GDM1 (cell line): ENCODE measurements at places on chromosomes 7 and 10.

- DNase-seq = no peak
Observed at GRCh38 chr7:66542528-66543269, 86.0 kb upstream of the KCTD7 start.

DNA sequence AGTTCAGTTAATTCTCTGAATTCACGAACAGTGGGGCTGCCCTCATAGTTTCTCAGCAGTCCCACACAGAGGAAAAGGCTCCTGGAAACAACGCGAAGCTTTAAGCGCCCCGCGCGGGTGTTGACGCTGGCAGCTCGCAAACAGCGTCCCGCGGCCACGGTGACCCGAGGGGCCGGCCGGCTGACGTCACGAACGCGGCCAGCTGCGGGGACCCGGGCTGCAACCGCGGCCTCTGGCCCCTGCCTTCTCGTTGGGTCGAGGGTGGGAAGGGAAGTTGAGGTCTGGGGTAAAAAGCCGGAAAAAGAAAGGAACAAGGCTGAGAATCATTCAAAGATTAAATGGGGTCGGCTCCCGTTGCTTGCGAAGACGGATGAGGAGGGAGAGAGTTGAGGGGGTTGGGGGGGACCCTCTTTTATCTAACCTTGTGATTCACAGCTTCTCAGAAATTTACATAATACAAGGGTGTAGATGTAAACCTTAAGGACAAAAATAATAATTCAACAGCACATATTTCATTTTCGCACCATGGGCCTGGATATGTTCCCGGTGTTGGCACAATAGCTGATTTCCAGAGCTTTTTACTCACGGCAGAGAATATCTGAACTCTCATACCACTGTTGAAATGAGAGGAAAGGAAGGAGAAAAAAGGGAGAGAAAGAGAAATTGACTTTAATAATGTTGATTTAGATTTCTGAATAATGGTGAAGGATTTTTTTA lies 7.3 kb upstream of the FEZF1 start:
- no peak for DNase-seq

- peak; percentile 4 for DNase-seq
Observed at GRCh38 chr7:141785706-141786552, 4.1 kb upstream of the TAS2R5 start.

DNA sequence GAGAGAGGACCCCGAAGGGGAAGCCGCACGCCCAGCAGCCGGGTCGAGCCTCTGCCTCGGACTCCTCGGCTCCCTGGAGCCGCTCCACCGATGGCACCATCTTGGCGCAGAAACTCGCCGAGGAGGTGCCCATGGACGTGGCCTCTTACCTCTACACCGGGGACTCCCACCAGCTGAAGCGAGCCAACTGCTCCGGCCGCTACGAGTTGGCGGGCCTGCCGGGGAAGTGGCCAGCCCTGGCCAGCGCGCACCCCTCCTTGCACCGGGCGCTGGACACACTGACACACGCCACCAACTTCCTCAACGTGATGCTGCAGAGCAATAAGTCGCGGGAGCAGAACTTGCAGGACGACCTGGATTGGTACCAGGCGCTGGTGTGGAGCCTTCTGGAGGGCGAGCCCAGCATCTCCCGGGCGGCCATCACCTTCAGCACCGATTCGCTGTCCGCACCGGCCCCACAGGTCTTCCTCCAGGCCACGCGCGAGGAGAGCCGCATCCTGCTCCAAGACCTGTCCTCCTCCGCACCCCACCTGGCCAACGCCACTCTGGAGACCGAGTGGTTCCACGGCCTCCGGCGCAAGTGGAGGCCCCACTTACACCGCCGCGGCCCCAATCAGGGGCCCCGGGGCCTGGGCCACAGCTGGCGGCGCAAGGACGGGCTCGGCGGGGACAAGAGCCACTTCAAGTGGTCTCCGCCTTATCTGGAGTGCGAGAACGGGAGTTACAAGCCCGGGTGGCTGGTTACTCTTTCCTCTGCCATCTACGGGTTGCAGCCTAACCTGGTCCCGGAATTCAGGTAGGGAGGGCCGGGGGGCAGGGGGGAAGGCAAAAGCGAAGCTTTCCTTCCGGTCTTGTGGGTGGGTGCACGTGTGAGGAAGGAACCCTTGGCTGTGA lies 973 bp downstream of the GPR158 start:
- DNase-seq = no peak

DNA sequence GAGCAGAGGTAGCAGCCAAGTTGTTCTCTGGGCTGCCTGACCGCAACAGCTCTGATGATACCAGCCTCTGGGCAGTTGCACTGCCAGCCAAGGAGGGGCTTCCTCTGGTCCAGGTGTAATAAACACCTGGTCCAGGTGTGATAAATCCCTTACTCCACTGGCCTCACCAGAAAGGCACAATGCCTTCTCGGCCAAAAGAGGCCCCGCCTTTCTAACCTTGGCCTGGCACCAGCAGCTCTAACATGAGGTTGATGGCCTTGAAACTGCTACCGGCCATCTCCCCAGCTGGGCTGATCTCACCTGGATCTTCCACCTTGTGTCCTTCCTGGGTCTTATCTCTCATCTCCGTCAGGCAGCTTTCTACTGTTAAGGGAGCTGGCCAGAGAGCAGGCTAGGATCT lies 45.5 kb upstream of the PDZD8 start:
- DNase-seq = no peak

- DNase-seq = no peak
Observed at GRCh38 chr10:48625826-48626134, 20.9 kb upstream of the ARHGAP22 start.

GRCh38 chr7:518630-519483 lies 789 bp downstream of the PDGFA start:
- peak; percentile 59 for DNase-seq

GRCh38 chr7:135661311-135662122 lies 797 bp upstream of the STMP1 start:
- DNase-seq = no peak

- DNase-seq = no peak
Observed at GRCh38 chr10:5387169-5387568, 17.5 kb downstream of the TUBAL3 start.

GRCh38 chr10:14601872-14602725 lies 172.6 kb downstream of the FAM107B start:
- no peak for DNase-seq

DNA sequence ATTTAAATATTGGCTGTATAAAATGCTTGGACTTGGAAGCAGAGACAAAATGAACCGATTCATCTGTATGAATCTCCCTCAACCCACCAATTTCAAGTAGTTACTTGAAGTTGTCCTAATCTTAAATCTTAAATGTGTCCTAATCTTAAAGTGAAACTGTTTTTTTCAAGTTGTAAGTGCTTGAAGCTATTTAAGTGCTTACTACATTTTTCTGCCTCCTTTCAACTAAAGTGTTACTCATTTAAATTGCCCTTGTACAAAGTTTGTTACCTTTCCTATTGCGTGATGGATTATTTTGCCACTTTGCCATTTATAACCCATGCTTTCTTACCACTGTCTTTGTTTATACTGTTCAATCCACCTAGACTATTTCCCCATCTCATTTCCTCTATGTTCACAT lies 2.8 kb downstream of the BCAP29 start:
- no peak for DNase-seq
